ENCODE measurements at places on chromosomes 2 and 18.

GRCh38 chr18:9705183-9705829 lies 2.8 kb upstream of the RAB31 start:
- H3K27ac ChIP-seq: no peak overlapping the region
- H3K4me3 ChIP-seq: no peak overlapping the region
- DNase-seq: no peak
- no peaks in the 10 kb centered on the region for H3K36me3 ChIP-seq
- no peaks in the 10 kb centered on the region for H3K4me1 ChIP-seq

DNA sequence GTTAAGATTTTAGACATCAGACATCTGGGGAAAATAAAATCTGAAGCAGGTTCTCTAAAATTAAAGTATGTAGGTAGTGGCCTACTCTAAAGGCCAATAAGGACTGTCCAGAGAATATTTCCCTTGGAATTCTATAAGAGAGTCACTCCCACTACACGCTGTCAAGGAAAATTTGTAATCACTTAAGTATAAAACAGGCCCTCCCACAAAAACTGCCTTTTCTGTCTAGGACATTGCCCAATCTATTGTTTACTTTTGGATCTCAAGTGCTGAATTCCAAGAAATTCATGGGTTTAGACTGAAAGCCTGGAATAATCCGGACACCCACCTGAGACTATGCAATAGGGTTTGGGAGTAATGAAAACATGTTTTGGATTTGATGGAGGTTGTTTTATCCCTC lies 1.7 kb upstream of the SRBD1 start:
- H3K27ac ChIP-seq: no peak overlapping the region
- no peaks in the 10 kb centered on the region for H3K27me3 ChIP-seq
- no peak for DNase-seq
- H3K4me1 ChIP-seq: no peaks in the 10 kb centered on the region
- H3K36me3 ChIP-seq: no peaks in the 10 kb centered on the region
- H3K4me3 ChIP-seq: no peak overlapping the region

DNA sequence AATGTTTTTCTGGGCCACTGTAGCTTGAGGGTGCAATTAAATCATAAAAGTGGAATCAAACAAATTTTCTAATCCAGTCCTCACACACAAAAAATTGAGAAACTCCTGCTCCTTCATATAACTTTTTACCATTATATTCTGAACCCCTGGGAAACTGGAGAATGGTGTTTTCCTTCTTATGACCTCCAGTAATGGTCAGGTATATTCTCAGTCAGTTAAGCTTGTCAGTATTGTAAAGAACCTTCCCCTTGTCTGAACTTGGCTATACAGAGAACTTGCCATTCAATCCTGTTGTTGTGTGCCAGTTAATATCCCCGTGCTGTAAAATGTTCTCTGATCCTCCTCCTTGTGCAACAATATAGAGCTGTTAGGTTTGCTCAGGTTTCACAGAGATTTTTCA lies 39.5 kb downstream of the ZNF804A start:
- H3K4me1 ChIP-seq: no peaks in the 10 kb centered on the region
- H3K27me3 ChIP-seq: no peaks in the 10 kb centered on the region
- H3K36me3 ChIP-seq: no peaks in the 10 kb centered on the region
- H3K4me3 ChIP-seq: no peak overlapping the region
- H3K27ac ChIP-seq: no peak overlapping the region

- no peak overlapping the region for H3K27ac ChIP-seq
- H3K4me1 ChIP-seq: no peaks in the 10 kb centered on the region
- no peak for DNase-seq
- no peaks in the 10 kb centered on the region for H3K27me3 ChIP-seq
- H3K4me3 ChIP-seq: no peak overlapping the region
- H3K36me3 ChIP-seq: no peaks in the 10 kb centered on the region
These were observed 70.8 kb upstream of the FSHR start for GRCh38 chr2:49225126-49225525.

All from right lobe of liver (tissue), 6 donors.